Endothelial cell of umbilical vein (primary cell): ENCODE measurements at places on chromosomes 1 and 21.

DNA sequence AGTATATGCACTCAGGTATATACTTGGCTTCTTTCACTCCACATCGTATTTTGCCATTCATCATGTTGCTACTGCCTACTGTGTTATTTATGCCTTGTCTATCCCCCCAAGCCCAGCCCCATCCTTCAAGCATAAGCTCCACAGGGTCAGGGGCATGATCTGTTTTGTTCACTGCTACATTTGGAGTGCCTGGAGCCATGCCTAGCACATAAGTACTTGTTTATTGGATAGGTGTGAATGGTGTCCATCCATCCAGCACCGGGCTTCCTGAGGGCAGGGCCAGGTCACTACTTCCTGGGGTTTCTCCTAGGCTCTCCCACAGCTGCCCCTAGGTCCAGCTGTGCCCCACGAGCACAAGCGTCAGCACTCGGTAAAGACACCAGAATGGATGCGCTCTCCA, 289.0 kb upstream of the VAMP3 start:
- DNase-seq: no peak

DNA sequence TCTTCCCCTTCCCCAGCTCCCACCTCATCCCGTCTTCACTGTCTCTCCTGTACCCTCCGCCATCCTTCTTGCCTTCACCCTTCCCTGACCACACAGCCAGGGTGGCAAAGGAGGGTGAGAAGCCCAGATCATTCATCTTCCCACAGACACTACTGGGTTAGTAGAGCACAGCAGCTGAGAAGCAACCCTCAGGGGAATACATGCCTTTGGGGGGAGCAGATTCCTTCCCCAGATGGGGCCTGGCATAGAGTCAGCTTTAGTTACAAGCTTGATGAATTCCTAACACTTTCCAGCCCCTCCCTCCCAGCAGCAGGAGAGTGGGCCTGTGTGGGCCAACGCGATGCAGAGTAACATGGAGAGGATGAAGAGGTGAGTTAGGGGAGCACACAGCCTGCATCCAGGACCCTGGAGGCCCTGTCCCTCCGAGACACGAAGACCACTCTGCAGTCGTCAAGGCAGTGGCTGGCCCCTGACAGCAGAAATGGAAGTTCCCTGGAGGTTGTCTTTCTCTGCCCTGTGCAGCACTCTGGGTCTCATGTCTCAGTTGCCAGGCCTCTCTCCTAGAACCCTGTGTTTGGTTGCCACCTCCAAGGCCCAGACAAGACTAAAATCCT, 8.8 kb upstream of the BTG2 start:
- no peak for DNase-seq

DNA sequence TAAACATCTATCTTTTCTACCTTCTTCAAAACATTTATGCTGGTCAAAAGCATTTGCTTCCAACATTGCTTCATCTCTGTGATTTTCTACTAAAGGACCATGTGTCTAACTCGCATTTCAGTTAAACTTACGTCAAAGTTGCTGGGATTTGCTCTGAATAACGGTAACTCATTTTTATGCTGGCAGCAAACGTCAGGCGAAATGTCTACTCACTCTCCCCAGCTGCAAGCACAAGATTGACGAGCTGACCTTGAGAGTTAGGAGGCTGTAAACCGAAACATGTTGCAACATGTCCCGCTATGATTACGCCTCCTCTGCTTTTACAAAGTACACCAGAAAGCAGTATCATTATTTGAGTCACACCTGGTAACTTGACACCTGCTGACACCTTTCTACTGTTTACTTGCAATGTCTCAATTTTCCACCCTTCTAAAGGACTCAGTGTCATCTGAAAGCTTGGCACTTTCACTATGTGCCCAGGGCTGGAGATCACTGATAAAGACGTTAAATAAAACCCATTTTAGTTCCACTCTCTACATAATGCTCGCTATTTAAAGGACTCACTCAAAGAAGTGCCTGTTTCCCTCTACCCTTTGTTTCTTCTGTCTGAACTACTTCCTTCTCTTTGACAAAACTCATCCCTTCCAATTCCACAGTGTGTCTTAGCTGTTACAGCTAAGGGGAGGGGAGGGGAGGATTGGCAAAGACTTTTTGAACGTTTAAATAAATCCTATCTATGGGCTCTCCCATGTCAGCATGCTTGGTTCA, 111.9 kb downstream of the PTPN14 start:
- DNase-seq: peak; percentile 53

DNA sequence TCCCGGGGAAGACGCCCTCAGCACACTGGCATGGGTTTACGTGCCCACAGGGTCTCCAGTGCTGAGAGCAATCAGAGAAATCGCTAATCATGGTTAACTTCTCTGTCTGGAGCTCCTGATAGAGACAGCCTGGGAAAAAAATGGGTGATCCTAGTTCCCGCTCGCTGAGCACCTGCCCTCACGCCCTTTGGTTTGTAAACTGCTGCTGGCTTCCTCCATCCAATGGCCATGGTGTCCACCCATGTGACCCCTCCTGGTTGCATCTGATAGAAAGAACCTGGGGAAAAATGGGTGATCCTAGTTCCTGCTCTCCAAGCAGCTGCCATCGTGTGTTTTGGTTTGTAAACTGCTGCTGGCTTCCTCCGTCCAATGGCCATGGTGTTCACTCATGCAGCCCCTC, 402.2 kb downstream of the PRDM2 start:
- DNase-seq: no peak

DNA sequence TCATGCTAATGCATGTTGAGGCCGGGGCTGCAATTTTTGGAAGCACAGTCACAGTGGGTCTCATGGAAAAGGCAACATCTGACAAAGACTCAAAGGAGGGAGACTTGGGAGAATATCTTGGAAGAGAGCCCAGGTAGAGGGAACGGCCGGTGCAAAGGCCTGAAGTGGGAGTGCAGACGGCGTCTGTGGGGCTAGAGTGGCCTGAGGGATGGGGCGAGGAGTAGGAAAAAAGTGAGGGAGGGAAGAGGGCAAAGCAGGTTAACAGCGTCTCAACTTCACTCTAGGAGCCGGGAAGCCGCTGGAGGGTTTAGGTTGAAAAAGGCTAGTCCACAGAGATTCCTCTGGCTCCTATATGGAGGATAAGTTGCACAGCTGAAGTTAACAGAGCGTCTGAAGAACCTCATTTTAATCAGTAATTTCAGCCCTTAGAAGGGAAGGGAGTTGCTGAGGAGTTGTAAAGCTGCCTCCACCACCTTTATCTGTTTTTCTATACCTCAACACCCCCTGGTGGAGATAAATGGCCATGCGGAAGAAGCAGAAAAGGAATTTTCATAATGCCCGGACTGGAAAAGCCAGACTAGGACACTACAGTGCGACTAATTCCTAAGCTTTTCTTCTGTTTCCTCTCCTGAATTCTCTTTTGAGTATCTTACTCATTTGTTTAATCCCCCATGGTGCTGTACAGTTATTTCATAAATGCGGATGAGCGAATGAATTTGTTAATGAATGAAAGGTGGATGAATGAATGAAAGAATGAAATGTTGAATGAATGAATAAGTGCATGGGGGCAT, 78.7 kb upstream of the ZNF281 start:
- DNase-seq: peak; percentile 72

- peak; percentile 57 for DNase-seq
These were observed 6.6 kb downstream of the PEAR1 start for GRCh38 chr1:156899956-156900718.

- DNase-seq: no peak
These were observed 82.9 kb upstream of the SSX2IP start for GRCh38 chr1:84773195-84773594.

DNA sequence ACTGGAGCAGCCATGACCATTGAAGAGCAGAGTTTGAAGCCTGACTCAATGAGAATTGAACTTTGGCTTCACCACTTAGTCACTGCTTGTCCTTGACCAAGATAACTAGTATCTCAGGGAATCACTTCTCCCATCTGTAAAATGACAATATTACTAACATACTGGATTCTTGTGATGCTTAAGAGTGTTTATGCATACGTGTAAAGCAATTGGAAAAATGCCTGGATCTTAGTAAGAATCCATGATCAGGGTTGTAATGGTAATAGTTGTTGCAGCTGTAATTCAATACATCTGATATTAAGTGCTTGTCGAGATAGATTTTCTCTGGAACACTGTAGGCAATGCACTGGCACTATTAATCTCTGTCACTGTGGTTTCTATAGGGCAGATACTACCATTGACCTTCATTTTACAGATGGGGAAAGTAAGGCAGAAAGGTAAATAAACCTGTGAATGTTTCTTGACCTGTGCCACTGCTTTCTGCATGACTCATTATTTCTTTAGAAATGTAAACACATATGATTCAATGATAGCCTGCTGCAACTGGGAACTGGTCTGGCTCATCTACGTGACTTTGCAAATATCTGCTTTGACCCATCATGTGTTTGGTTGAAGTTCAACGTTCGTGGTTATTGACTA, 662.5 kb downstream of the PLA2G4A start:
- peak; percentile 6 for DNase-seq

DNA sequence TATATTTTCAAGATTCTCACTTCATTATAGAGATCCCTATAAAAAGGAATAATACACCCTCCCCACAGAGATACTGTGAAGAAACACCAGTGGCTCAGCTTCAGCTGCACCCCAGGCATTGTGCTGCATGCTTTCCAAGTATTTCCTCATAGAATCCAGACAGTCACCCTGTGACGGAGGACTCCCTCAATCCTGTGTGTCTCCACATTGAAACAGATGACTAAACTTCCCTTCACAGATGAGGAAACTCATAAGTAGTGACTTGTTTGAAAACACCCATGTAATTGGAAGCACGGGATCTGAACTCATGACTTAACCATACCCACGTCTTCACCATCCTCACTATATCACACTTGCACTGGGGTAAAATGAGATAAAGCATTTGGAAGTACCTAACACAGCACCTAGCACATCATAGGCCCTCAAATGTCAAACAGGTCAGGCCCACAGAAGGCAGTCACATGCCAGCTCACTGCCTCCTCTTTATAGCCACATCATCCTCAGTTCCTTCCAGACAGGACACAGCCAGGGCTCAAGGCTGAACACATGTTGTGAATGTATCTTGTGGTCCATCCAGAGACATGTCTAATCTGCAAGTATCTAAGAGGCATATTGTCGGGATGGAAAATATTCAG, 55.2 kb downstream of the GPR161 start:
- peak; percentile 35 for DNase-seq

- no peak for DNase-seq
These were observed 673.1 kb downstream of the SMYD3 start for GRCh38 chr1:245834002-245834401.

GRCh38 chr1:236151739-236152424, 9.5 kb downstream of the GPR137B start:
- no peak for DNase-seq

GRCh38 chr1:2275796-2276536, 47.8 kb downstream of the SKI start:
- no peak for DNase-seq

- DNase-seq: no peak
These were observed 49.4 kb downstream of the NGF start for GRCh38 chr1:115288591-115289198.

DNA sequence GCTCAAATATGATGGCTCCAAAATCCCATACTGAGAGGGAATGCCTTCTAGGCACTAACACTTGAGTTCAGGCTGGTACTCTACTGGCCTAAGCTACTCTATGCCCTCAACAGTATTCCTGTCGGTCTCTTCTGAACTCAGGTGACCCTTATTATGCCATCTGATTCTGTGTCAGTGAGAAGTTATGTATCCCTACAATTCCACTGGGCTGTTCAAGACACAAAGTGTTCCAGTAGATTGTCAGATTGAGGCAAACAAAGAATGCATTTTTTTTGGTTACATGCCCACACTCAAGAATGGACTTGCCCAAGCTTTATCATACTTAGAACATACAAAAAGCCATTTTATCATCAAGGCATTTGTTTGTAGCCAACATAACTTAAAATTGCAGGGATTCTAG, 553.8 kb upstream of the PRMT6 start:
- no peak for DNase-seq

DNA sequence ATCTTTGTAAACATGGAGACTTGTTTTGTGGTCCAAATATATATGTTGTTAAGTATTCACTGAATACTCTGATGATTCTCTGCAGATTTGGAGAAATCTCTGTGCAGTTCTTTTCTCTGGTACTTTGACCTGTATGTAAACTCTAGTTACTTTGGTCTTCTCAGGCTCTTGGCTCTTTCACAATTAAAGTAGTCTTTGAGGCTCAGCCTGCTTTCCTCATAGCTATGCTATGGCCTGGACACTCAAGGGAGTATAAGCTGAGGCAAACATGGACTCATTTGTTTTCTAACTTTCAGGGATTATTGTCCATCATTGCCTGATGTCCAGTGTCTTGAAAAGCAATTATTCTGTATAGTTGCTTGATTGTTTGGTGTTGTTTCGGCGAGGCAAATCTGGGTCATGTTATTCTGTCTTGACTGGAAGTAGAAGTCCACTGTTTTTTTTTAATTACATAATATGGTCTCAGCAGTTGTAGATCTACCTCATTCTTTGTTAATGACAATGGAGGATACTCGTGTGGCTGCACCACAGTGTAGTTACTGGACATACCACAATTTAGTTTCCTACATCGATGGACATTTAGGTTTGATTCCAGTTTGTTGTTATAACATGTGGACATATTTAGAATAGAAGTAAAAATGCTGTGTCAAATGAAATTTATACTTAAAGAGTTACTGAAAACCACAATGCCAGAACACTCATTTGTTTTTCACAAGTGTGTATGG, 9.2 kb downstream of the PTBP2 start:
- DNase-seq: no peak

- no peak for DNase-seq
These were observed 42.1 kb upstream of the DIP2A start for GRCh38 chr21:46416551-46416950.

- DNase-seq: no peak
These were observed 17.3 kb upstream of the RASAL2 start for GRCh38 chr1:178076607-178077006.

- peak; percentile 2 for DNase-seq
These were observed 48.8 kb downstream of the PPP1R12B start for GRCh38 chr1:202397256-202397655.

DNA sequence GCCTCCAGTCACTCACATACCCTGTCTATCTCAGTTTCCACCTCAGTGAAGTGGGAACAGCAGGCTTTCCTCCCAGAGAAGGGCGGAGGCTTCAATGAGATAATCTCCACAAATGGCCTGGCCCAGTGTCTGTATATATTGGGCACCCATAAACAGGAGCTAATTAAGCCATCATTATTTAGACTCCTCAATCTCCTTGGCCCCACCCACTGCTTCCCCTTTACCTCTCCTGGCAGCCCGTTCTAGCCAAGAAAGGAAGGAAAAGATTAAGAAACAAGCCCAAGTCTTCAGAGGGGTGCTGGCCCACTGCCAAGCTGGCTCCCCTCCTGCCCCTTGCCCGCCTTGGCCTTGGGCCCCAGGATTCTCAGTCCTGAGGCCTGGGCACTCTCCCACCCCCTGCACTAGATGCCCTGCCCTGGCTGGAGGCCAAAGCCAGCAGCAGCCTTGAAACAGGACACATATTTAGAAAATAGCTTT, 15.9 kb upstream of the EPB41 start:
- peak; percentile 36 for DNase-seq

GRCh38 chr1:149979245-149979971, 31.1 kb downstream of the OTUD7B start:
- no peak for DNase-seq
